ENCODE measurements at places on chromosomes 4 and X.

DNA sequence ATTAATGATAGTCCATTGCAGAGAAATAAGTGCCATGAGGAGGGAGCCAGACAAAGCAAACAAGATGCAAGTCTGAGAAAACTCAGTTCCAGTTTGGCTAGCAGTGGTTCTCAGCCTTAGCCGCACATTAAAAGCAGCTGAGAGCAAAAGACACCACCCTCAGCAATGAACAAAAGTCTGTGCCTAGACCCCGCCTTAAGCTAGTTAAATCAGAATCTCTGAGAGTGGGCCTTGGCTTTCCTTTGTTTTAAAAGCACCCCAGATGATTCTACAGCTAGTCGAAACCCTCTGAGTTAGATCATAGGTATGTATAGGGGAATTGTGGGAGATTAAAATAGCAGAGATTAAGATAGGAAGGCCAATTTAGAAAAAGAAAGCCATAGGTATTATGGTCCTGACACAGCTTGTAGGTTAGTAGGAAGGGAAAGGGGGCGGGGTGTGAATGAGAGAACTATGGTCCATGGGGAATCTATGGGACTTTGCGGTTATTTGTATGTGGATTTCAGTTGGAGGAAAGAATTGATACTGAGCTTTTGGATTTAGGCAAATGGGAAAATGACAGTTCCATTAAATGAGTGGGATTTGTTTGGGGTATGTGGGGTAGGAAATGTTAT lies 12.0 kb downstream of the SPRY1 start:
- DNase-seq, result no peak

DNA sequence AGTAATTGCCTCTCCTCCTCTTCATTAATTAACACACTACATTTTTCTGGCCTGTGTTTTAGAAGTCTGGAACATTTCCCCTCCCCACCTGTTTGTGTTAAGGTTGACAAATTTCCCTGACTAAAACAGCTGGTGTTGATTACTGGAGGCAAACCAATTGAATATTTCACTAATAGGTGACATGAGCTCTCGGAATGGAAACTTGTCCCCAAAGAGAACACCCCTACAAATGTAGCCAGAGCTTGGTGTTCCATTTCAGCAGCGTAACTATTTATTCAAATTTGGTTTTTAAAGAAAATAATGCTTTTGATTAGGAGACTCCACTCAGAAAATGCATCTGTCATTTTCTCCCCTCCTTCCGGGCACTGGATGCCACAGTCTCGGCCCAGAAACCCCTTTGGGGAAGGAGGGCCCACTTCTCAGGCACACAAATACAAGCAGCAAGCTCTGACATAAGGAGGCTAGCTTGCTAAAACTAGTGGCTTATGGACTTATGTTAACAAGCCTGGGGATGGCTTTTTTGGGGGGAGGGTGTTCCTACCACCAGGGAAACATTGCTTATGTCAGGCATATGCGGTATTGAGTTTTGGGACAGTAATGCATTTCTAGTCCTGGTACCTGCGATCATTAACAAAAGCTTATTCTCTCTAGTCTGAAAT lies 2.2 kb downstream of the RNF150 start:
- no peak for DNase-seq

GRCh38 chrX:68824565-68825125 lies 4.2 kb upstream of the EFNB1 start:
- no peak for DNase-seq

GRCh38 chr4:38157592-38157991 lies 197.4 kb downstream of the PTTG2 start:
- no peak for DNase-seq

- no peak for DNase-seq
Measured at GRCh38 chr4:113730467-113731216, 30.9 kb downstream of the CAMK2D start.

DNA sequence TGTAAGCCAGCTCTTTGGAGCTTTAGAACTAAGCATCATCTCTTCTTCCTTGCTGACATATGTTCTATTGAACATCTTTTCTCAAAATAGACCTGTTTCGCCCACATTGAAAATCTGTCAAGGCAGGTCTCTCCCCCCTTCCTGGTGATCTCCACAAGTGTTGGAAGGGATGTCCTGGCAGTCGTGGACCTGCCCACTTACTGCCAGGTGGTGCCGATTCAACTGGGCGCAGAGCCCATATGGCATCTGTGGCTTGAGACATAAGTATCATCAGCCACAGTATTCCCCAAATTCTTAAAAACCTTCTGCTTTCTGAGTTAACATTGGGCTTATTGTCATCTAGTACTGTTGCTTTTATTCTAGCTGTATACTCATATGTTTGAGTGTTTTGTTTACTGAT lies 969.3 kb upstream of the FTHL17 start:
- DNase-seq, result no peak

- no peak for DNase-seq
Measured at GRCh38 chr4:154739111-154739510, 4.7 kb upstream of the LRAT start.

DNA sequence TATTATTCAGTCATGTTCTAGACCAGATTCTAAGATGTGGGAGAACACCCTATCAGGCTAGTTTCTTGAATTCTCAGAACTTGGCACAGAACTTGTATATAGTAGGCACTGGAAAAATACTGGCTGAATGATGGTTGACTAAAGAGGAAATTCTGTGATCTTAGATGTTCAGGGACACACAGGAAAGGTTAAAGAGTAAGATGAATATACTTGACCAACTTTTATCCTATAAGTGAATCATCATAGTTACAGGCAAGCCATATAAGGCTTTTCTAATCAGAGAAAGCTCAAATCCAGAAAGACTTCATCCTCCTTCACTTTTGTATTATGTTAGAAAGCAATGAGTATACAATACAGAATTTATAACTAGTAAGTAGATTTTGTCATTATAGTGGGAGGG lies 53.8 kb downstream of the SEPTIN11 start:
- DNase-seq, result no peak

- DNase-seq, result no peak
Measured at GRCh38 chrX:63470506-63470905, 119.4 kb upstream of the SPIN4 start.

DNA sequence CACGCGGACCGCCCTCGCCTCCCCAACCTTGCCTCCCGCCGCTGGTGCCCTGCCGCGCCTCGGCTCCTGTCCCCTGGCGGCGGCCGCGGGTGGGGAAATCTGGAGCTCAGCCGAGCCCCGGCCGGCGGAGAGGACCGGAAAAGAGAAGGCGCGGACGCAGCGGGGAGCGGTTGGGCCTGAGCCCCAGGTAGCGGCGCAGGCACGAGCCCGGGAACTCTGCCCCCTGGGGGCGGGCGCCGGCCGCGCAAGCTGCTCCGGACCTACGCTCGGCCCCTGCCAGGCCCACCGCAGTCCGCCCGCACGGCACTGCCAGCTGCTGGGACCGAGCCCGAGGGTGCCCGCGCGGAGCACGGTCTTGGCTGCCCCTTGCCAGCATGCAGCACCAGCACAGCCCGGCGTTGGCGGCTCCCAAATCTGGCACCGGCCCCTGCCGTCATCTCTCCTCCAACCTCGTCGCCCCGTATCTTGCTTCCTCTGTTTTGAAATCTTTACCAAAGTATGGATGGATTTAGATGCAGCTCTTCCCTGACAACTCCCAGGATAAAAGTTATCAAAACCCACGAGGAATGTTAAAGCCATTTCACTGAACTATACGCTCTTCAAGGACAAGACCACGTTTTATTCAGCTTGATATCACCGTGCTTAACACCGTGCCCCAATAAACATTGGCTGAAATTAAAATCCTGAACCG lies at the start of gene PRSS12:
Gene PRSS12 (minus strand): TSS at position 161 of the 691 bp plus-strand sequence. CDS start 283 bp downstream, outside the sequence.
- peak; percentile 13 for DNase-seq

DNA sequence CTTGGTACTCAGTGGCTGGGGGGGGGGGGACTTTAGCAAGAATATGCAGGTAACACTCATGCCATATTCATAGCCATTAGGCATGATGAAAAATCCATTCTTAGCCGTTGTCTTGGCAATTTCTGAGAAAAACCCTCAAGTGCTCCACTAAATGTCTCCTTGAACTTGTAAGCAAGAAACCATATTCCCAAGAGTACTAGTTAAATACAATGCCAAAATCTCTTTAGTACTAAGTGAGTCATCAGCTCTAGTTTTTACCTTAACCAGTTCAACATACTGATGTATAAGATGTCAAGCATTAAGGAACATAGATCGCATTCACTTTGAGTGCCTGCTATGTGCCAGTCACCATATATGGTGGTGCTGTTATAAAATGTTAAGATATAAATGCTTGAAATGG lies 27.5 kb downstream of the UBE2D3 start:
- DNase-seq, result no peak

GRCh38 chr4:113502906-113503305 lies 258.6 kb downstream of the CAMK2D start:
- DNase-seq, result no peak

DNA sequence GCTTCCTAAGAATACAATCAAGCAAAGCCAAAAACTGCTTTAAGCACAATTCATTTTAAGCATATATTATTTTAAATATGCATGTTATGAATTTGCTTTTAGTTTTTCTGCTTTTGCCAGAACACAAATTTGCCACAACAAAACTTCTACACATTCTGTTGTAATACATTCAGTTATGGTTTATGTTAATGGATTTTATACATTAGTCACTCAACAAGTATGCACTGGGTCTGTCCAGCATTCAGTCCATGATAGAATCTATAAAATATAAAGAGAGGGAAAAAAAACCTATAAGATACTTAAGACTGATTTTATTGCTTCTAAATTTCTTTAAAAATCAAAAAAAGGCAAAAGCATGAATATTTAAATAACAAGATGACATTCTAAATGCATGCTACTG lies 22.2 kb downstream of the IQCM start:
- DNase-seq, result no peak

- no peak for DNase-seq
Measured at GRCh38 chr4:137660211-137660610, 127.9 kb upstream of the PCDH18 start.

DNA sequence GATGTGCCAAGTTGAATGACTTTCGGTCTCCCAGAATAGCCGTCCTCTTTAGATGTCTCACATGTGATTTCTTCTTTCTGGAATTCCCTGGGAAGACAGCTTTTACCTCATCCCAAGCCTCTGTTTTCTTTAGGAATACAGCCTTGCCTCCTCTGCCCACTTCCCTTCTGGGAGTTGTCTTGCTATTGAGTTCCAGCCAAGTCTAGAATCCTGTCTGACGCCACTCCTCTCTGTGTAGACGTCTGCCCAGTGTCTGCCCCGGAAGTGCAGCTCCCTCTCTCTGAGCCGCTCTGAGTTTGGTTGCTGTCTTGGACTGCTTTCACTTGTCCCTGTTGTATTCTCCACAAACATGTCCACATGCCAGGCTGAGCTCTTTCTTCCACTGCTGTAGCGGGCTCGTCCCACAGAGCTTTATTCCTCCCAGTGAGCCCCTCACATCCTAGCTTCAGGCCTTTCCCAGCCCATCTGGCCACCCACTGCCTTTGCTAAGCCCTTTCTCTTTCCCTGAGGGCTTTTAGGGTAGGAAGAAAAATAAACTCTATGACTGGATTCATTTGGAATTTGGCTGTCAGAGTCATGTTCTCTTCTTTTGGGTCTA lies 9.0 kb upstream of the IGFBP7 start:
- DNase-seq, result no peak

- no peak for DNase-seq
Measured at GRCh38 chr4:169385376-169385775, 114.6 kb upstream of the SH3RF1 start.

- no peak for DNase-seq
Measured at GRCh38 chr4:87919941-87920340, 55.6 kb upstream of the SPP1 start.

- no peak for DNase-seq
Measured at GRCh38 chr4:168124008-168124641, 31.8 kb downstream of the ANXA10 start.

GRCh38 chr4:81399306-81400086 lies 72.2 kb downstream of the RASGEF1B start:
- DNase-seq, result no peak

DNA sequence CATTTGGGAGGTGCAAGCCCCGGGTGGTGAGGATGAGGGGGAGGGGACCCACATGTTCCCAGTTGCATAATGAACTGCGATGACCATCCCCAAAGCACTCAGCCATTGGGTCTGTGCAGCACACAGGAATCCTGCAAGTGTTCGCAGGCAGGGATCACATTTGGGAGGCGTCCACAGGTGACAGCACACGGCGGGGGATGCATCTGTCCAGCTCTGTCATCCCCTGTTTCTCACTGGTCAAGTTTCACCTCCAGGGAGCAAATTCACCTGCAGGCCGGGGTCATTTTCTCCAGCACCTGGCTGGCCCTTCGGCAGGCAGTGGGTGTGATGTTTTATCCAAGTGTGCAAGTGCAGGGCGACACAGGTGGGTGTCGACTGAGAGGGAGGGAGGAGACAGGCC lies 33.3 kb upstream of the SORCS2 start:
- no peak for DNase-seq

DNA sequence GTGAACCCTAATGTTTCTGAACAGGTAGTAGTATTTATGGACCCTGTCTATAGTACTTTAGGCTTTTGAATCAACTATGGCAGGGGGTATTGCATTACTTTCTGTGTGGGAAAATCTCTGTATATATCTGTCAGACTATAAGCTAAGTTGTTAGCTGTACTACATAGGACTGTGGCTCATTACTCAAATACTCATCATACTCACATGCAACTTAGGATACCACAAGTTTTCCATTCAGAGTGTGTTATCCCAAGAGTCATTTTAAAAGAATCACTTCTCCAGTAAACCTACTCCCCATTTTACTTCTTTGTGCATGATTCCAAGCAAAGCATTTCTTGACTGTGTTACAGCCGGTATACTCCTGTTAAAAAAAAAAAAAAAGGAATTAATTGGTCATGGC lies 95.6 kb downstream of the PHOX2B start:
- DNase-seq, result no peak

DNA sequence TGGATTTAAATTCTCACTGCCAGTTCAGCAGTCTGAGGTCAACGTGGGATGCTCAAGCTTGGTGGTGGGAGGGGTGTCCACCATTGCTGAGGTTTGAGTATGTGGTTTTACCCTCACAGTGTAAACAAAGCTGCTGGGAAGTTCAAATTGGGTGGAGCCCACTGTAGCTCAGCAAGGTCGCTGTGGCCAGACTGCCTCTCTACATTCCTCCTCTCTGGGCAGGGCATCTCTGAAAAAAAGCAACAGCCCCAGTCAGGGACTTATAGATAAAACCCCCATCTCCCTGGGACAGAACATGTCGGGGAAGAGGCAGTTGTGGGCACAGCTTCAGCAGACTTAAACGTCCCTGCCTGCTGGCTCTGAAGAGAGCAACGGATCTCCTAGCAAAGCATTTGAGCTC lies 14.9 kb upstream of the RRAGB start:
- DNase-seq, result no peak

DNA sequence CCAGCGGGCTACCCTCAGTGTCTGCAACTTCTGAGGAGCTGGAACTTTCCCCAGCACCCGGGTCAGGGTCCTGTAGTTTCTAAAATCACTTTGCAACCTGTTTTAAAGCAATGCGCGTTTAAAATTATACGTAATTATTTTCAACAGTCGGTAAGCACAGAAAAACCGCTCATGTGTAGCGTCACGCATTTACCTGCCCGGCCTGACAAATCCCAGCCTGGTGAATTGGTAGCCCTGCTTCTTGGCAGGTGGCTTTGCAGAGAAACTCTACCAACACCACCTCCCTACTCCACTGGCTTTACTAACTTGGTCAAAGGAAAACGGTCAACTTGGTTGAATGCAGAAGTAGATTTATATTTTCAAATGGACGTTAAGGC lies 640 bp downstream of the BANK1 start:
- no peak for DNase-seq

Data from activated CD4-positive, alpha-beta T cell treated with anti-CD3 and anti-CD28 coated beads for 24 hours (primary cell).